ENCODE measurements at places on chromosomes 5 and 9.

DNA sequence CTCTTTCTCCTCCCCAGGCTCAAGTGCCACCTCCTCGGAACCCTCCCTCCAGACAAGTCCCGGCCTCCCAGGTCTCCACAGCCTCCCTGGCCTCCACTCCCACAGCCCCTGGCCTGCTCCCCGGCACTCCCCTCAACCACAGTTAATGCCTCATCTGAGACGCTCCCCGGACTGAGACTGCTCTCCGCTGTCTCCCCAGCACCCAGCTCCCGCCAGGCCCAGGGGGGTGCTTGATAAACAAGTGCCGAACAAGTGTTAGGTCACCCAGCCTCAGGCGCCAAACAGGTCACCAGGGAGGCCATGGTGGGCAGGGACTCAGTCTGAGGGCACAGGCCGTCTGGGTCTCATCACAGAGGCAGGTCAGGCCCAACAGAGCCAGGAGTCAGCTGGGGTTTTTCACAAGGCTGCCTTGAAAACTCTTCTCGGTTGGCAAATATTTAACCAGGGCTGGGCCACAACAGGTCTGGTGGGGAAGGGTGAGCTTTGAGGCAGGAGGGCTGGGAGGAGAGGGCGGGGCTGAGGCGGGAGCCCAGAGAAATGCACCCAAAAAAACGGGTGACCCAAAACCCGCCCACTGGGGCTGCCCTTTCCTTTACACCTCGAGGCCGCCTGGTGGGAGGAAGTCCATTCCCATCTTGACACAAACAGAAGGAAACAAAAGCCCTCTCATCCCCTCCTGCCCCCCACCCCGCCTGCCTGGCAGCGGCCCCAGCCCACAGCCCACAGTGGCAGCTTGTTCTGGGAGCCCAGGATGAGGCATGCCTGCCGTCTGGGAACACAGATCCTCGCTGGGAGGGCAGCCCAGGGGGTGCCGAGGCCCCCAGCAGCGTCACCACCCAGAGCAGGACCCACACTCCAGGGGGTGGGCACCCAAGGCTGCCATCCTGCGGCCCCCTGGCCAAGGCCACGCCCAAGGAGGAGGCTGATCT, 66.6 kb upstream of the STXBP1 start:
- DNase-seq: no peak

- DNase-seq: no peak
Observed at GRCh38 chr5:171585981-171586380, 166.5 kb downstream of the FGF18 start.

- DNase-seq: no peak
Observed at GRCh38 chr9:98702835-98703380, 5.8 kb downstream of the GABBR2 start.

DNA sequence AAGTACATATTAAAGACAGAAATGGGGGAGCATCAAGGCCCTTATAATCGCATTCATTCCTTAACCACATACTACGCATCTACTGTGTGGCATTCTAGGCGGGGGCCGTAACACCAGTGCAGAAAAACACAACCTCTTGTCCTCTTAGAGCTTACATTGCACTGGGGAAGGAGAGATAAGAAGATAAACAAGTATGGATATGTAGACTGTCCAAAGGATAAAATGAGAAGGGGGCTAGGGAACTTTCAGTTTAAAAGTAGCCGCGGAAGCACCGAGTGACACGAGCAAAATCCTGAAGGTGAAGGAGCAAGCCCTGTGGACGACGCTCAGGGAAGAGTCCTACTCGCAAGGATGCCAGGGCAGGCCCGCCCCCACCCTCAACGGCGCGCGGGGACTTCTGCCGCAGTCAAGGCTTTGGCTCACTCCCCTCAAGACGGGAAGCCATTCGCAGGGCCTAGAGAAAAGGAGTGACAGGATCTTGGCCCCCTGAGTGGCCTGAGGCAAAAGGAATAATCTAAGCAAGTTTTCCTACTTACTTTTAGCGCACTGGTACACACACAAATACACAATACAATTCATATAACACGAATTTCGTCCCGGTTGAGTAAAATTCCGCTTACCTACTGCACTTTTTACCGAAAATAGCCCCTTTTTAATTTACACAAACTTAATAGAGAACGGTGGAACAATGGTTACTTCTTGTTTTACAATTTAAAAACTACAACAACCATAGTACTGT, 1.3 kb upstream of the NIPBL start:
- DNase-seq: no peak

GRCh38 chr5:3751846-3752245, 156.2 kb downstream of the IRX1 start:
- DNase-seq: no peak

DNA sequence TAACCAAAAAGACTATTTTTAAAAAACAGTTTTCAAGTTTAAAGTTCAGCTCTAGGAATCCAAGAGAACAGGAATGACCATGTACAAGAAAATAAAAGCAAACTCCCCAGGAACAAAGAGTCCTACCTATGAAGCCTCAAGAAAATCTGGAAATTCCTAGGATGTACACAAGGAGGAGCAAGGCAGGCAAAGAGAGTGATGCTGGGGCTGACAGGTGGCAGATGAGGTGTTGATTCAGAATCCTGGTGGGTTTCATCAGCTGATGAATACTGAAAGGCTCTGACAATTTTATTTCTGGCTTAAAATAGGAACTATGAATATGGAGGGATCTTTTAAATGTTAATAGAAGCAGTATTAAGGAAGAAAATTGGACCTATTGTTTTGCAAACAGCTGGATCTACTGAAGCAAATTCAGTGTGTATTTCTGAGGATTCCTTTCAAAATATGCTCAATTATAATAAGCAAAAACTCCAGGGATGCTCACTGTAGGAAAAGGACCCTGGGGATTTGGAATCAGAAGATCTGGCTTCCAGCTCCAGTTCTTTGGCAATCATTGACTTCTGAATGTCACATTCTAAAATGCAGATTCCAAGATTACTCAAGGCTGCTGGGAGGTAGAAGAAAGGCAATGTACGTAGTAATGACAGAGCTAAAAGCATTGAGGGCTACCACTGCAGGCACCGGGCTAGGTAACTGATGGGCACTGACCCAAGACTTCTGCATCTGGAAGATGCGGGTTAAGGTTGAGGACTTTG, 28.0 kb upstream of the SH3RF2 start:
- no peak for DNase-seq

GRCh38 chr9:134949681-134950385, 32.1 kb upstream of the FCN1 start:
- no peak for DNase-seq

- DNase-seq: no peak
Observed at GRCh38 chr5:158153508-158153907, 294.6 kb upstream of the CLINT1 start.

DNA sequence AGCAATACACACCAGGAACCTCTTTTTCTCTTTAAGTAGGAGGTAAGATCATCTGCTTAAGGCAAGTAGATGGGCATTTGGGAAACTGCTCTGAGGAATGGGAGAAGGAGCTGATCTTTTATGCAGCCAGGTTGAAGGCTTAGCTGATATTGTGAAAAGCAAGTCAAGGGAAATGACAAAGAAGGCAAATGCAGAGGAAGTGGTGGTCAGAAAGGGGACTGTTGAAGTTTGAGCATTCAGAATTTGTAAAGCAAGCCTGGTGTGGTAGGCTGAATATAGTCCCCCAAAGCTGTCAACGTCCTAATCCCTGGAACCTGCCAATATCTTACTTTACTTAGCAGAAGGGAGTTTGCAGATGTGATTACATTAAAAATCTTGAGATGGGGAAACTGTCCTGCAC, 128.9 kb downstream of the ADAMTS12 start:
- no peak for DNase-seq

DNA sequence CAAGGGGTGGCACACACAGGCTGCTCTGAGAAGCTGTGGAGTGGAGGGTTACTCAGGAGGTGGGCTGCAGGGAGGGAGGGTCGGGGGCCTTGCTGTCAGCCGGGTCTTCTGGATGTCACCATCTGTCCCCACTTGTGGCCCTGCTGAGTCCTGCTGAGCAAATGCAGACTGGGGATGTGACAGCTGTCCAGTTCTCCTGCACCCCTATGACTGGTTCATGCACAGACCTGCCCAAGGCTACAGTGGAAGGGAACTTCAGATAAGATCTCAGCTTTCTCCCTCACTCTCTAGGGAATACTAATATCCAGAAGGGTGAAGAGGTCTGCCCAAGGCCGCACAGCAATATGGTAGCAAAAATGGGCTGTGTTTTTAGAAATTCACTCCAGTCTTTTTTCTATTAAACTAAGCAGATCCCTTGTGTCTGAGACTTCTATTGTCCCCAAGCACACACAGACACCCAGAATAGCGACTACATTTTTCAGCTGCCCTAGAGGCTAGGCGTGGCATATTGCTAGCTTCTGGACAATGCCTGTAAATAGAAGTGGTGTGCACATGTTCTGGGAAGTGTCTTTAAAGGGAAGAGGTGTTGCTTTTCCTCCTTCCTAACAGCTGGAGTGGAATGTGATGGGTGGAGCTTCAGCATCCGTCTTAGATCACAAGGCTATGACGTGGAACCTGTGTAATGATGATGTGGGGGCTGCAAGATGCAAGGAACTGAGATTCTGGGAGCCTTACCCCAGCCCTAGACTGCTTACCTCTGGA, 51.1 kb upstream of the TBC1D2 start:
- DNase-seq: no peak

- DNase-seq: no peak
Observed at GRCh38 chr5:79878721-79879336, 112.2 kb downstream of the MTX3 start.

- no peak for DNase-seq
Observed at GRCh38 chr9:26311463-26311995, 581.1 kb downstream of the CAAP1 start.

GRCh38 chr5:147461915-147462314, 48.0 kb downstream of the DPYSL3 start:
- DNase-seq: no peak

GRCh38 chr5:53237876-53238275, 128.3 kb upstream of the MOCS2 start:
- no peak for DNase-seq

- DNase-seq: no peak
Observed at GRCh38 chr5:76372323-76373054, 30.6 kb upstream of the IQGAP2 start.

- no peak for DNase-seq
Observed at GRCh38 chr9:36891341-36891811, 142.7 kb downstream of the PAX5 start.

DNA sequence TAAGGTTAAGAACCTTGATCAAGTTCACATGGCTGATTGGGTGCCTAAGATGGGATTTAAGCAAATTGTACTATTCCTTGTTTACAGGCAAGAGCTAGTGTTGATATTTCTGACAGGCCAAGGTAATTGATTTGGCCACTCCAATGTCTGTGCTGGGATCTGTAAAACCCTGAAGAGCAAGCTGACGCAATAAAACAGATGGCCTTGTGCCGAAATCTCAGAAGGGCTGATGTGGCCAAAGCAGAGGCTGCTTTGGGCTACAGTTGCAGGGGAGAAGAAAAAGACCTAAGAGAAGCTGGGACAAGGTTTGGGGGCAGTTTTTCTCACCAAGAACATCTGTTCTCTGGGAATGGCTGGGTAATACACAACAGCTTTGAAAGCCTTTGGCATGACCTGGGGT, 463.2 kb upstream of the ZNF608 start:
- no peak for DNase-seq

GRCh38 chr9:109934136-109934856, 154.3 kb downstream of the PALM2AKAP2 start:
- no peak for DNase-seq

DNA sequence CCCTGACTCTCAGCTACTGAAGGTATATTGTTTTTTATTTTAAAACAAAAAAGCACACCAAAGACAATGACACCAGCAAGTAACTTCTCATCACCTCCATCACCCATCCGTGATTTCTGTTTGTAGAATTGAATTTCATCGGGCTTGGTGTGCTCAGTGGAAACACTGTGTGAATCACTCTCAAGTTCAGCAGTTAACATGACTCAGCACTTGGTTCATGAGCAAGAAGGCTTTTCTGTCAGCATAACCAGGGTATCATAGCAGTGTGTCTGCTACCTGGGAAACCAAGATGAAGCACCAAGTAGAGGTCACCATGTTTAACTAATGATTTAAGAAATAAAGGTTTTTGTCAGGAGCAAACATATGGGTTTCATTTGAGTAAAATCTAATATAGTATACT, 123.7 kb downstream of the INSYN2B start:
- no peak for DNase-seq

DNA sequence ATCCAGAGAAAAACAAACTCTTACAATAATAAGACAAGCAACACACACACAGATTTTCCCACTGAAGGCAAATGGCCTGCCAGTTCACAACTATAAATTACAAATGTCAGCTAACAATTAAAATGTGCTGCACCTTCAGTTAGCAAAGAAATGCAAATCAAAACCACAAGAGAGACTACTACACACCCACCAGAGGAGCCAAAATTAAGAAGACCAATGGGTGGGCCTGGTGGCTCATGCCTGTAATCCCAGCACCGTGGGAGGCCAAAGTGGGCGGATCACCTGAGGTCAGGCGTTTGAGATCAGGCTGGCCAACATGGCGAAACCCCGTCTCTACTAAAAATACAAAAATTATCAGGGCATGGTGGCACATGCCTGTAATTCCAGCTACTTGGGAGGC, 15.1 kb upstream of the IPPK start:
- DNase-seq: no peak

- DNase-seq: no peak
Observed at GRCh38 chr9:87089929-87090328, 142.6 kb upstream of the GAS1 start.

DNA sequence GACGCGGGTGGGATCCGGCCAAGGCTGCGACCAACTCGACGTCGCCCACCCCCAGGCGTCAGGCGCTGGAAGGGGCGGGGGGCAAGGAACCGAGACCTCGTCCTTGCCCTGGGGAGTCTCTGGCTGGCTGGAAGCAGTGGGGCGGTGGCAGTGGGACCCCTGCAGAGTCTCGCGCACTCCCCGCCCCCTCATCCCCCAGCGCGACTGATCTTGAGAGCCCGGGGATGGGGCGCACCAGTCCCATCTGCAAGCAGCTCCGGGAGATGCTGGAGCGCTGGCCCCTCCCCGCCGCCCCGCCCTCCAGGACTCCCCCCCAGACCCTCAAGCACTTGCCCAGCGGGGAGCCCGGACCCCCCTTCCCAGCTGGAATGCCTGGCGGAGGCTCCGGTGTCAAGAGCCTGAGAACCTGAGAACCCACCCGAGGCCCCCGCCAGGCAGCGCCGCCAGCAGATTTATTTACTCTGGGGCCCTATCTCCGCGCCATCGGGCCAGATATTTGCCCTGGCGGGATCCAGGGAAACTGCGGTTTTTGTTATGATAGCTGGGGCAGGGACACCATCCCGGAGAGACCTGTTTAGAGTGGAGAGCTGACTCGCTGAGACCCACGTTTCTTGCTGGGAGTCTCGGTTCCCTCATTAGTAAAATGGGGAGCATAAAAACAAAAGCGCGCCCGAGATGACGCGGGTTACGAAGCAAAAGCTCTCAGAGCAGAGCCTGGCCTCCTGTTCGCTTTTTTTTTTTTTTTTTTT, 1.2 kb downstream of the PRRT1B start:
- no peak for DNase-seq

All from NCI-H1048 (cell line).